ENCODE measurements at places on chromosomes 5 and 9.

GRCh38 chr5:143074414-143074996 is 304.3 kb downstream of the ARHGAP26 start:
- DNase-seq, result no peak

GRCh38 chr5:110957934-110958333 is 113.6 kb upstream of the TSLP start:
- no peak for DNase-seq

- no peak for DNase-seq
These were observed 14.9 kb upstream of the FRMPD1 start for GRCh38 chr9:37635808-37636207.

DNA sequence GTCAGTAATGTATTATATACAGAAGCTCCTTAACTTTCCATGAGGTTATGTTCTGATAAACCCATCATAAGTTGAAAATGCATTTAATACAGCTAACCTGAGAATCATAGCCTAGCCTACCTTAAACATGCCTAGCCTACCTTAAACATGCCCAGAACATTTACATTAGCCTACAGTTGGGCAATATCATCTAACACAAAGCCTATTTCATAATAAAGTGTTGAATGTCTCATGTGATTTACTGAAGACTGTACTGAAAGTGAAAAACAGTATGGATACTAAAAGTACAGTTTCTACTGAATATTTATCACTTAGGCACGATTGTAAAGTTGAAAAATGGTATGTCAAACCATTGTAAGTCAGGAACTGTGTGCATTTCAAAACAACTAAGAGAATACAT is 1.6 kb downstream of the GM2A start:
- DNase-seq, result no peak

GRCh38 chr9:69443178-69443577 is 118.2 kb downstream of the ENTREP1 start:
- no peak for DNase-seq

DNA sequence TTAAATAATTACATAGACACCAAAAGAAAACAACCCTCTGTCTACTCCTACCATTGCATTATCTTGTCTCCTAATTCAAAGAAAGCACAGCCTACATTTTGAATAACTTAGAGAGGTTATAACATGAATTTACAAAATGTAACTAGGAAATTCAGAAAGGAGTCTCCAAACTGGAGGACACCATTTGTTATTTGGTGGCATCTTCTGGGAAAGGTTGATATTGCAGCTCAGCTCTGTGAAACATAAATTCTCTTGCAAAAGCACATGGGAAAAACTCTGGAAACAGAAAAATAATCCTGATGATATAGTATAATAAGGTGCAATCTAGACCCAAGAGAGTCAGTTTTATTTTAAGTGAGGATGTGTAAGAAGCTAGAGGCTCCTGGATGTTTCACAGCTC is 215.3 kb downstream of the MLLT3 start:
- DNase-seq, result no peak

DNA sequence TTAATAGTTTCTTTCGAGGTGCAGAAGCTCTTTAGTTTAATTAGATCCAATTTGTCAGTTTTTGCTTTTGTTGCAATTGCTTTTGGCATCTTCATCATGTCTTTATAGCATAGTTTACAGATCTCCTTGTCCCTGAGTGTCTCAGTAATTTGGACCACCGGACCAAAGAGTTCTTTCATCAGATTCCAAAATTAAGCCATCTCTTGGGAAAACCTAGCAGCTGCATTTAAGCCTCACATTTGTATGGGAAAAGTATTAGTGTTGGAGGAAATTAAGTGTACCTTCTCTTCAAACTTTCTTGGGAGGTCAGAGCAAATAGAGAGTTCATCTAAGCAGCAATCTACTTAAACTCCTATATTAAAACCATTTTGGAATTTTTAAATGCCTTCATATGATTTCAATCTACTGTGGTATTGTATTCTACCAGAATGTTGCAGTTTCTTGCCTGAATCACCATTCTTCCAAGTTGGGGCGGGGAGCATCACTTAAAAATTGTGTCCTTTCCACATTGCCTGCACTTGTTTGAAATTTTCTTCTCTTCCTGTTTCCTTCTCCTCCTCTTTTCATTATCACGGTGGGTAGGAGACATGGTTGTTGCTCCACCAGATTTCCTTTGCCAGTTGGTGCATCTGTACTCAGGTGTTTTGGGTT is 97.3 kb upstream of the DAB2 start:
- no peak for DNase-seq

- DNase-seq, result no peak
These were observed 854 bp upstream of the TEX48 start for GRCh38 chr9:114682846-114683245.

GRCh38 chr5:172800088-172800551 is 29.1 kb upstream of the DUSP1 start:
- peak; percentile 82 for DNase-seq

DNA sequence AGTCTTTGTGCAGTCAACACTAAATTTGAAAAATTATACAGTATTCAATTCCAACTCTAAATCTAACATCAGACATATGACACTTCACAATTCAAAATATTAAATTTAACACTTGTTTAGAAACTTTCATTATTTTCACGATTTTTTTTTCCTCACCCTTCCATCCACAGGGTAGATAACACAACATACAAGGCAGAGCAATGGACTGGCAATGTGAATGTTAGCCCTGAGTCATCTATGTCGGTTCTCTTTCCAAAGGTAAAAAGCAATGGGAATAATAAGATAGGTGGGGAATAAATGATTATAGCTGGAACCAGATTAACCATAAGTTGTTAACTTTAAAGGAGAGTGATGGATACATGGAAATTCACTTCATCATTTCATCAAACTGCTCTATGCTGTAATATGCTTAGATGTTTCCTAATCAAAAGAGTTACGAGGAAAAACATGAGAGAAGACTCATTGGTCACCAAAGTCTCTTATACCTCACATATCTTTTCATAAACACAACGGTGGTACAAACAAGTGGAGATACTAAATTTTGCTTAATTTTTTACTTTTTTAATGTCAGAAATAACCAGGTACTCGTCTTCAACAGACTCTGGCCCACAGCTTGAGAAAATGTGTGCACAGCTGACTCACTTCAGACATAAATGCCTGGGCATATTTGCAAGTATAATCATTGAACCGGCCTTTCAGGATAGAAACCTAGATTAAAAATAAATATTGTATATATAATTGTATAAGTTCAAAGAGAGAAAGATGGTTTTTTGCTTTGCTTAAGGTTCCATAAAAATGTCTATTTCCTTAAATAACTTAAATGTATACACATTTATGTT is 23.0 kb downstream of the RFX3 start:
- no peak for DNase-seq

All from Ammon's horn (tissue), 1 donor.